ENCODE measurements at places on chromosomes 5 and 9.
A peak's percentile ranks its signal among the peaks of the same experiment; 100 is the strongest.

DNA sequence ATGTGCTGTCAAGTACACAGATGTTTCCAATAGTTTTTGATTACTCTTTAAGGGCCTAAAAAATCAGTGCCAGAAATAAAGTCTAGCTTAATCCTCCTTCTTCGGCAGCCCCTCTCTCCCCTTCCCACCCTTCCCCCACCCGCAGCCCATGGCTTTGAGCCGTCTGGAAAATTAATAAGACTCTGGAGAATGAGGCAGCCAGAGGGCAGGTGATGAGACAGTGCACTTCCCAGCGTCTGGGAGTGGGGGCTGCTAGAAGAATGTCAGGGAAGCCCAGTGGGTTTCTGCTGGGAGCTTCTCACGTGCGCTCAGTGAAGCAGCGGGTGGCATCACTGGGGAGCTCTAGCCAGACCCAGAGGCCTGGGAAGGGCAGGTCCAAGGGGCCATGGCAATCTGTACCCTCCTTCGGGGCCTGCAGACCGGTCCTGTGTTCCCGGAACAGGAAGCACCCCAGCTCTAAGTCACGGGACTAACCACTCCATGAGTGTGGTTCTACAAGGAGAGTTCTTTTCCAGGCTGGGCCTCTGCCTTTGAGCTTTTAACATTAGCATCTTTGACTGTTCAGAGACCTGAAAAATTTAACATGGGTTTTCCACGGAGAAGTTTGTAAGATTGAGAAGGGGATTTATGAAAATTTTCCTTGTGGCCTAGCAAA lies 164.8 kb upstream of the OTULINL start:
- no peak for DNase-seq

- no peak for DNase-seq
Observed at GRCh38 chr9:125908136-125908535, 161.0 kb downstream of the PBX3 start.

DNA sequence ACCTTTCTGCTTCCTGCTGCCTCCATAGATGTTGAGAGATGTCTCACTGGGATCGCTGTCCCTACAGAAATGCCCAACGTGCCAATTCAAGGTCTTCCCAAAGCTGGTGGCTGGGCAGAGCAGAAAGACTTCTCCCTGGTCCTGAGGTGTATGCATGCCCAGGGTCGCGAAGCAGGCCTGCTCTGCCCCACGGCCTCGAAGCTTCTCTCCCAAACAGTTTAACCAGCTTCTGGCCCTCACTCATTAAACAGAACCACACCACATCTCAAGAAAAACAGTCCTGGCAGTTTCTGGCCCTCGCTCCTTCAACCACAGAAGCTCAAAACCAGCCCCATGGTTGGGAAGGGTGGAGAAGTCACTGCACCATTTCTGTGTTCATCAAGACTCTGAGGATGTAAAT lies 14.7 kb upstream of the SMIM32 start:
- no peak for DNase-seq

DNA sequence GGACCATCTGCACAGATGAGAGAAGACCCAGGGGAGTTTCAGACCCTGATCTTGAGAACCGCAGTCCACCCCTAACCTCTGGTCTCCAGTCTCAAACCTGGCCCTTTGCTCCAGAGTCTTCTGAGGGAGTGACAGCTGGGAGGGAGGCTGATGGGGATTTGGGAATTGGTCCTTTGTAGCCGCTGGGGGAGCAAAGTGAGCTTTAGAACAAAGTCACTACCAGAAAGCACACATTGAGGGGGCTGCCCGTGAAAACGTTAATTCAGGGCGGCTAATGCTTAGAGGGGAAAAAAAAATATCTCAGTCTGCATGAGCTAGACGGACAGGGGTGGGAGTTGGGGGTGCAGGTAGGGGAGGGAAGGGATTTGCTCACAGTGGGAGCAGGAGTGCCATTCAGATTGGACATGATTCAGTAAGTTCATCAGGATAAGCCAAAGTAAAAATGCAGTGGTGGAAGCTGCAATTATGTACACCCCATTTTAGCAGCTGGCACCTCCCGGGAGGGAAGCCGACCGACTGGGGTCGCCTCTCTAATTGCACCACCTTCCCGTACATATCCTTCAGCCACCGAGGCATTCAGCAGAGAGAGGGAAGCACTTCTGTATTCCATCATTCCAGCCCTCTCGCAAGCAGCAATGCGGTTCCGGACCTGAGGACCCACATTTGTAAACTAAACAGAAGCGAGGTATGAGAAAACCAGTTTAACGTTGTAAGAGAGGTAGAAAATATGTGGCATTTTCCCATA lies 123.4 kb upstream of the RETREG1 start:
- no peak for DNase-seq

GRCh38 chr9:84478996-84479395 lies 138.4 kb upstream of the SLC28A3 start:
- DNase-seq = no peak

DNA sequence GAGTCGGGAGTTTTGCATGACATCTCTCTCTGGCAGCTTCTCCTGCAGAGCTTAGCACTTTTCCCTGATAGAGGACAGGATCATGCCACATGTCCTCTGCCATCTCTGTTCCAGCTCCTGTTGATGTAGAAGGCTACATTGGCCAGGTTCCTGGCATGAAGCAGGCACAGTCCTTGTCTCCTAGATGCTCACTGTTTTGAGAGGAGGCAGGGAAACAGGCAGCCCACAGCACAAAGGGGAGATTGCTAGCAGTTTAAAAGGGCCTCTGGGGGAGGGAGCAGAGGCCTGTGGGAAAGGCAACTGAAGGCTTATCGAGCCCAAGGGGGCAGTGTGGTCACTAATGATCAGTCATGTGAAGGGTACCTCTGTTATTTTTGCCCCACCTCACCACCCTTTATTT lies 10.7 kb downstream of the ARHGAP26 start:
- DNase-seq = no peak

DNA sequence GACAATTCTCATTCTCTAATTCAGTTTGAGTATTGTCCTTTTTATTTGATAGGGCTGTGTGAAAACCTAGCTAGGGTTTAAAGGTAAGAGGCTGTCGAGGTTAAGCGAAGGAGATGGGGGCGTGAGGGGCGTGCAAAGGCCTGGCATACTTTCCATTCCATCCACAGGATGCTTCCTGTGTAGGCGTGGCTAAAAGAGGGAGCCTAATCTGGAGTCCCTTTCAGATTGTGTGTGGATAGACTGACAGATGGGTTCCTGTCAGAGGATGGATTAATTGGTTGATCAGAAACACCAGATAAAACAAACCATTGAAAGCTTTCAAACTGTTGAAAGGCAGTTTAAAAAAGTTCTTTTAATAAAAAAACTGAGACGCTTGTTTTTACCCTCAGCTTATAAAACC lies 1.1 kb upstream of the ELL2 start:
- no peak for DNase-seq

DNA sequence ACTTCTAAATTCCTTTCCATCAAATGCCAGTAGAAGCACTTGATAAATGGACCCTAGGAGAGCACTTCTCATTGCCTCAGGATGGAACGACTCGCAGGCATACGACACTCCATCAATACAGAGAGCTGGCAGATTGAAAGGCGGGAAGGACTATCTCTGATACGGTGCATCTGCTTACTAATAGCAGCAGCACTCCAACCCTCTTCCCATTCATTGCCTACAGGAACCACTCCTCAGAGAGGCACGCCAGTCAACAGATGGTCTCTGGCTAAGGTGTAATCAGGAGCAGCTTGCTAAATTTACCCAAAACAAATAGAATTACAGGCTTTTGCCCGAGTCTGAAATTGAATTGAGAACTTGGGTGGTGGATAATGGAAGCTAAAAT lies 168.1 kb downstream of the EFNA5 start:
- no peak for DNase-seq

- no peak for DNase-seq
Observed at GRCh38 chr9:85617141-85617670, 124.5 kb downstream of the AGTPBP1 start.

DNA sequence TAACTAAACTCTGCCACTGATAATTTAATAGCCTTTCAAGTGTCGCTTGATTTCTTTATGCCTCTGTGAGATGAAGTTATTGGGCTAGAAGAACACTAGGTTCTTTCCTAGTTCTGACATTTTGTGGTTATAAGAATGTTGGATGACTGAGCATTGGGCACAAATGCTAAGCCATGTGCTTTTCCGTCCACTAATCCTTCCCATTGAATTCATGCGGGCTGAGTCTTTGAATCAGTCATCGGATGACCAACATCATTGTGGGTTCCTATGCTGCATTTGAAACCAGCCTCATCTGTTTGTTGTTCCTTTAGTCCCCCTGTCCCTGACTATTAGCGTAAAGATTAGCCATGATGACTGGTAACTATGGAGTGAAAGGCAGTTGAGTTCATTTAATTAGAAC lies 58.5 kb downstream of the ALDH1A1 start:
- DNase-seq = peak; percentile 36

- DNase-seq = no peak
Observed at GRCh38 chr5:127353327-127353726, 62.7 kb downstream of the MEGF10 start.

DNA sequence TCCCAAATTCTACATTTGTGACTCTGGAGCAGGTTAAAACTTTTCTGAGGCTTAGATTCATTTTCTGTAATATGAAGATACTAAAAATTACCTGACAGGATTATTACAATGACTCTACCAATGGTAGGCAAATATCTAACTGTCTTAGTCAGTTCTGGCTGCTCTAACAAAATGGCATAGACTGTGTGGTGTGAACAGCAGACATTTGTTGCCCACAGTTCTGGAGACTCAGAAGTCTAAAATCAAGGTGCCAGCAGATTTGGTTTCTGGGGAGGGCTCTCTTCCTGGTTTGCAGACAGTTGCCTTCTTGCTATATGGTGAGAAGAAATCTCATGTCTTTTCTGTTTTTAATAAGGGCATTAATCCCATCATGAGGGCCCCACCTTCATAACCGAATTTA lies 245.1 kb downstream of the MAST4 start:
- no peak for DNase-seq

DNA sequence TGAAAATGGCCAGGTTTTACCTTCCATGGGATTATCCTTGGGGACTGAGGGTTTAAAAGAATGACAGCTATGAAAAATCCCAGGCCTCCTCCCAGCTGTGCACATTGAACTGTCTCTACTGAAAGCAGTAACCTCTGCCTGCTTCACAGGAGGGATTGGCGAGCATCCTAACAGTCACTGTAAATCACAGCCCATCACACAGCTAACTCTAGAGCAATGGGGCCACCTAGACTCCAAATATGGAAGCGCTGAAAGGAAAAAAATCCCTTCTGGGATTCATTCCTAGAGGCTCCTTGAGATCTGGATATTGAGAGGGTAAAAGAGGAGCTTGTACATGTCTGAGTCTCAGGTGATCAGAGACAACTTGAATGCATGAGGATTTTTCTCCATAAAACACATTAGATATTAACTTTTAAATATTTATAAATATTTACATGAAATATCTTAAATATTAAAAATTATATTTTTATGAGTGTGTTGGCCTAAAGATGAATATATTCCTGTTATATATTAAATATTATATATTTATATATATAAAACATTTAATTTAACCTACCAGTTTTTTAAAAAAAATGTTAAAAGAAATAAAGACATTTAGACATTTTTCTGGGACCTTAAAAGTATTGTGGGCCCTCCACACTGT lies 133.8 kb upstream of the SLC24A2 start:
- peak; percentile 56 for DNase-seq

- DNase-seq = no peak
Observed at GRCh38 chr5:145826895-145827674, 8.1 kb downstream of the PRELID2 start.

GRCh38 chr5:81300921-81301270 lies 491 bp upstream of the ZCCHC9 start:
- no peak for DNase-seq

DNA sequence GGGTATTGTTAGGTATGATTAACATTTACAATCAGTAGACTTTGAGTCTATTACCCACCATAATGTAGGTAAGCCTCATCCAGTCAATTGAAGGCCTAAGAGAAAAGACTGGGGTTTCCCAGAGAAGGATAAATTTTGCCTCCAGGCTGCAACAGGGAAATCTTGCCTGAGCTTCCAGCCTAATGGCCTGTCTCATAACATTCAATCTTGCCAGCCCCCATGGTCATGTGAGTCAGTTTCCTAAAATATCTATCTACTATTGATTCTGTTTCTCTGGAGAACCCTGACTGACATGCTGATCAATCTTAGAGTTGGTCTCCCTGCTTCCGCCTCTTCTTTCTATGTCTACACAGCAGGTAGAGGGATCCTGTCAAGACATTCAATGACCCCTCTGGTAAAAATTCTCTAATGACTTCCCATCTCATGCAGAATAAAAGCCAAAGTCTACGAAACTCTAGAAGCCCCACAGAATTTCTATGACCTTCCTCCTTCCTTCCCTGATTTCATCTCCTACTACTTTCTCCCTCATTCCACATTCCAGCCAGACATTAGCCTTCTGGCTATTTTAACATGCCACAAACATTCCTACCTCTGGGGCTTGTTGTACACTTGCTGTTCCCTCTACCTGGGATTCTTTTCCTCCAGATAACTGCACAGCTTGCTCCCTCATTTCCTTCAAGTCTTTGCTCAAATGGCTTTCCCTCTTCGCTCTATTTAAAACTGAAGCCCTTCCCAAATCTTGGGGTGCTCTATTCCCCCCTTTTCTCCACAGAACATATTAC lies 60.2 kb downstream of the FBXW11 start:
- no peak for DNase-seq

GRCh38 chr5:113446358-113446927 lies 11.7 kb upstream of the TSSK1B start:
- no peak for DNase-seq

DNA sequence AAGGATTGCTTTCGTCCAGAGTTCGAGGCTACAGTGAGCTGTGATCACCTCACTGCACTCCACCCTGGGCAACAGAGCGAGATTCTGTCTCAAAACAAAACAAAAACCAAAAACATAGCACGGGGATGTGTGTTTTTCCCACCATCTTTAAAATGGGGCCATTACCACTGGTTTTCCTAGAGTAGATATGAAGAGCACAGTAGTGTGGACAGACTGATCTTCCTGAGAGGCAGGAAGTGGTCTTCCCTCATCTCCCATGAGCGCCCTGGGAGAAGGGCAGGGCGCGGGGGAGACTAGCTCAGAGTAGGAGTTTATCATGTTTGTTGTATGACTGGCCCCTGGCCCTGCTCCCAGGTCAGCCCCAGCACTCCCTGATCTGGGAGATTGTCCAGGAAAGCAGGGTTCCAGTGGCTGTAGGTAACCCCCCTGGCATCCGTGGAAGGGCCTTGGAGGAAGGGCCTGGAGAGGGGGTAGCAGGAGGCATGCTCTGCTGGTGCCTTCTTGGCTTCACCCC lies 2.3 kb downstream of the SUSD3 start:
- DNase-seq = peak; percentile 63

DNA sequence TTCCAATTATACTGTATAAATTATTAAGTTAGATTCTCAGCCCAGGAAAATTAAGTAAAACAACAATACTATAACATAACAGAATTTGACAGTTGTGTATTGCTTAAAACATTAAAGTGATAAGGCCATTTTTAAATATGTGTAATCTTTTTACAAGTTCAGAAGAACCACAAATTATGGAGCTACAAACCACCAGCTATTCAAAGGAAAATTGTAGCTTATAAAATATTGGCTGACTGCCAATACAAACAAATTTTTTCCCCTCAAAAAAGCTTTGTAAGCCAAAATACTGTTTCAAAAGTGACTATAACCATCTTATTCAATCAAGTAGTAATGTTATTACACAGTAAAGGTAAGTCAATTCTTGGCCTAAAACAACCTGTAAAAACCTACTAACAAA lies 21.9 kb downstream of the STRBP start:
- no peak for DNase-seq

- DNase-seq = peak; percentile 73
Observed at GRCh38 chr9:128552744-128553440, 505 bp downstream of the SPTAN1 start.

All from GM03348 (cell line).